GM23248 (cell line): ENCODE measurements at places on chromosomes 3 and 15.
A peak's percentile ranks its signal among the peaks of the same experiment; 100 is the strongest.

GRCh38 chr15:32952901-32953532 lies 235.2 kb downstream of the GREM1 start:
- no peak for DNase-seq

DNA sequence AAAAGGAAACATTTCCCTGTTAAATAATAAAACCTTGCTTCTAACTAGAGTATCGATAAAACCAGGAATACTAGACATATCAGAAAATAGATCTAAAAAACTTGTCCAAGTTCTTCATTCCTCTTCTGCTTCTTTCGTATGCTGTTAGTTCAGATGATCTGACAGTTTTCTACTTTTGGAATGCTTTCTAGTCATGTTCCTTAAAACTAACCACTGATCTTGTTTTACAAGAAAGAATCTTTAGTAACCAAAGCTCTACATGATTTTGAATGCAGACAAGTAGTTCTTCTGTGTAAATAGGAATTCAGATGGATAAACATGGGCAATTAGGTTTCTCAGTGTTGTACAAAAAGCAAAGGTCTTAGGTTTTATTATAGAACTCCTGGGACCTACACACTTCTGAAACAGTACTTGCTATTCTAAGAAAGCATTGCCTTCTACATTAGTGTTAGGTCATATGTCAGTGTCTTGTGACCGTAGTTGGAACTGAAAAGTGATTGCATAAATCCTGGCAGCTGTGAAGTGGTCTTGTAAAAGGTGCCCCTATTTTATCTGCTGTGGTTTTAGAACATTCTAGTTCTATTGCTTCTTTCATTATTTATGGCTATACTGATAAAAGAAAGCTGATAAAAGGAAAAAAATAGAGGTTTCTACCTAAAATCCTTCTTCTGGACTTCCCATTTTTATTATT lies 40.7 kb downstream of the SNRK start:
- peak; percentile 10 for DNase-seq

DNA sequence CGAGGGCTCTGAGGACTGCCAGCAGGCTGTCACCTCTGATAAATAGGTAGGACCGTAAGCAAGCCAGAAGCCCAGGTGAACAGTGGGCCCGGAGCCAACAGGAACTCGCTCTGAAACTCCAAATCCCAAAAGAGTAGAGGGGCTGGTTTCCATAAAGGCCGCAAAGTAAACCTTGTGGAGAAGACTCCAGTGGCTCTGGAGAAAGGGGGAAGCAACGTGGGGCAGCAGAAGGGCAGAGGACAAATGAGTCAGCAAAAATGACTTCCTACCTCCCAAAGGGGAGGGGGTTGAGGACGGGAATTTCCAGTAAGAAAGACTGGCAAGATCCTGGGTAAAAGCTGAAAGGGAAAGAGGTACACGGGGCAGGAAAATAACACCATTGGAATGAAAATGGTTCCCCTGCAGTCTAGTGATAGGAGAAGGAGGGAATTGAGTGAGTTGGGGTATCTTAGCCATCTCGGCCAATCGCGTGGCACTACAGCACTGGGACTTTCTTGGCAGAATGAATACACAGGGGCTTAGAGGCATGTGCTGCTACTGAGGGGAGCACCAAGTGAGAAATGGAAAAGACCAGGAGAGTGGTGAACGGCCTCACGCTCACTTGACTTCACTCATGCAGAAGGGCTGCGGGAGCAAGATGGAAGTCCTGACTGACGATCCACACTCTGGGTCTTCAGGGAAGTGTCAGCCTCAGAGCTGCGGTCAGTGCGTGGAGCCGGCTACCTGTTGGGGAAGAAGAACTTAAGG lies 33.2 kb downstream of the BMF start:
- no peak for DNase-seq

- DNase-seq, result no peak
Measured at GRCh38 chr15:82173108-82173507, 89.4 kb downstream of the EFL1 start.

DNA sequence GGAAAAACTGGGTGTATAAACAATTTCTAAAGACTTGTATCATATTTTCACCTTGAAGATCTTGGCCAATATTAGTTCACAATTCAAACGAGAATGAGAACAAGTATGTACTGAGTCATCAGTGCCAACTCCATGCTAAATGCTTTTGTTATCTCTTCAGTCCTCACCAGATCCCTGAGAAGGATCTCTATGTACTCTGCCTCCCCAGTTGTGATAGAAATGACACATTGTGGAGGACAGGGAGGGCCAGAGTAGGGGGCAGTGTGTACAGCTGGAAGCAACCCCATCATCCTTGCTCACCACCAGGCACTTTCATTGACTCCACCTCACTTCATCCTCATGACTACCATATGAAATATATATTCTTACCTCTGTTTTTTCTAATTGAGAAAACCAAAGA lies 353.7 kb upstream of the SOX2 start:
- DNase-seq, result no peak

- DNase-seq, result peak; percentile 45
Measured at GRCh38 chr15:74420193-74420905, 13.4 kb downstream of the SEMA7A start.

DNA sequence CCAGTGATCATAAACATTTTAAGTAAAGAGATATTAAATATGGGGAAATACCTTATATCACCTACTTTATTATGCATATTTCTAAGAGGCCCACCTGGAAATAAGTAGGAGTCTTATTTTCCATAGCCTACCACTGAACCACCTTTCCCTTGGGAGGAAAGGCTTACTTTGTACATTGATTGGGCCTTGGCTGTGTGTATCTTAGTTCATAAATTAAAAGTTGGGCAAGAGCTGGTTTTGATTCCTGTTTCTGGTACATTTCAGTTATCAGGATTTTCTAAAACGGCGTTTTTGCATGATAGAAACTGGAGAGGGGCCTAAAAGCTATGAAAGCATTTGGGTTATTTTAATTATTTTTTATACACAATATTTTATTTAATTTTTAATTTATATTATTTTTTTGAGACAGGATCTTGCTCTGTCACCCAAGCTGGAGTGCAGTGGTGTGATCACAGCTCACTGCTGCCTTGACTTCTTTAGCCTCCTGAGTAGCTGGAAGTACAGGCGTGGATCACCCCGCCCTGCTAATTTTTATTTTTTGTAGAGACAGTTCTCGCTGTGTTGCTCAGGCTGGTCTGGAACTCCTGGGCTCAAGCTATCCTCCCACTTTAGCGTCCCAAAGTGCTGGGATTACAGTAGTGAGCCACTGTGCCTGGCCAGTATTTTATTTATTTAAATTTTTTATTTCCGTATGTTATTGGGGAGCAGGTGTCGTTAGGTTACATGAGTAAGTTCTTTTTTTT lies 2.6 kb downstream of the GMPS start:
- DNase-seq, result no peak

GRCh38 chr15:39454189-39454986 lies 126.5 kb upstream of the THBS1 start:
- DNase-seq, result peak; percentile 71
